H54 (cell line): ENCODE measurements at places on chromosomes 12 and 14.
A peak's percentile ranks its signal among the peaks of the same experiment; 100 is the strongest.

- no peak for DNase-seq
These were observed 33.4 kb downstream of the TMTC3 start for GRCh38 chr12:88175544-88175943.

- no peak for DNase-seq
These were observed 201.0 kb upstream of the DIO3 start for GRCh38 chr14:101360054-101360911.

DNA sequence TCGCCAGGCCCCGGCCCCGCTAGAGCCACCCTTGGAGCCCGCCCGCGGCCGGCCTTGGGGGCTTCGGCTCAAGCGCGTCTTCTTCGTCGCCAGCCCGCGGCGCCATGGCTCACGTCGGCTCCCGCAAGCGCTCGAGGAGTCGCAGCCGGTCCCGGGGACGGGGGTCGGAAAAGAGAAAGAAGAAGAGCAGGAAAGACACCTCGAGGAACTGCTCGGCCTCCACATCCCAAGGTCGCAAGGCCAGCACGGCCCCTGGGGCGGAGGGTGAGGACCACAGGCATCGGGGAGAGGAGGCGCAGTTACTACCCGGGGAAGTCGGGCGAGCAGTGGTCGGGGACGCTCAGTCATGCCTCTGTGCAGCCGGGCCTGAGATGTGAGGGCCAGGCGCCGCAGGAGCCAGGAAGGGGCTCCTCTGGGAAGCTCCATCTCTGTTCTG is 573 bp downstream of the ARL6IP4 start:
- no peak for DNase-seq

GRCh38 chr12:5521456-5522325 is 89.8 kb downstream of the NTF3 start:
- DNase-seq = no peak

DNA sequence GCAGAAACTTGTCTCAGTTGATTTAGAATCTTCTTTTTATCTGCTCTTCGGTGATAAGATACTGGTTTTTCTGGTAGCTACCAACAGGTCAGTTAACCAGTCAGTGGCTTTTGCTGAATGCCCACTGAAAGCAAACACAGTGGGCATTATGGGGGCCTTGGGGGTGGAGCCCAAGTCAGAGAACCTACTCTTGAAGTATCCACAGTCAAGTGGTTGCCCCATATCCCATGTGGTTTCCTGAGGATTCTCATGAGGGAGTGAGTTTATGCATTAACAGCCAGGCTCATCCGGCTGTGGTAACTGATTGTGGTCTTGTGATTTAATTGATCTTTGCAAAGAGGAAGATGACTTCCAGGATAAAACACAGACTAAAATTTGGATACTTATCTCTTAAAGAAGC is 83.7 kb downstream of the ST8SIA1 start:
- no peak for DNase-seq

- no peak for DNase-seq
These were observed 280.8 kb downstream of the ZFP36L1 start for GRCh38 chr14:68512088-68512487.

GRCh38 chr14:29486132-29486531 is 441.5 kb downstream of the PRKD1 start:
- no peak for DNase-seq

GRCh38 chr12:74152370-74152769 is 385.3 kb upstream of the ATXN7L3B start:
- DNase-seq = no peak

GRCh38 chr12:46917821-46918220 is 92.0 kb upstream of the SLC38A4 start:
- no peak for DNase-seq

DNA sequence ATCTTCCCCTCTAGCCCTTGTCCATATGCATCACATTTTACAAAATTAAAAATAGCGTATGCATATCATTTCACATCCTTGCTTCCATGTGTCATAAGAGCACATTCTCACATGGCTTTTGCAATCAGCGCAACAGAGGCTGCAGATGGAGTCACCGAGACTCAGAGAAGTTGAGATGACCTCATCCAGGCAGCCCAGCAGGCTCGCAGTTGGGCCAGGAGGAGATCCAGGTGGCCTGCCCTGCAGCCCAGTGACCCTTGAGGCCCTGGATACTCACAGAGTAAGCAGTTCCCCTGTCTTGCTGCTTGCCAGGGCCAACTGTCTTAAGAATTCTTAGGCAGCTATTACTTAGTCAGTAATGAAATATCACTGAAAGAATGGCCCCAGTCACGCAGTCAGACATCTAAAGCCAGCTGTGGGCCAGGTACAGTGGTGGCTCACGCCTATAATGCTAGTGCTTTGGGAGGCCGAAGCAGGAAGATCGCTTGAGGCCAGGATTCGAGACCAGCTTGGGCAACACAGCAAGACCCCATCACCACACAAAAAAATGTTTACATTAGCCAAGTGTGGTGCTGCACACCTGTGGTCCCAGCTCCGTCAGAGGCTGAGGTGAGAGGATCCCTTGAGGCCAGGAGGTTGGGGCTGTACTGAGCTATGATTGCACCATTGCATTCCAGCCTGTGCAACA is 9.1 kb downstream of the CAMKK2 start:
- DNase-seq = peak; percentile 45

- DNase-seq = no peak
These were observed 175.1 kb downstream of the GRIP1 start for GRCh38 chr12:66503746-66504145.

- peak; percentile 15 for DNase-seq
These were observed 106.3 kb downstream of the PTCSC3 start for GRCh38 chr14:36070031-36070719.

DNA sequence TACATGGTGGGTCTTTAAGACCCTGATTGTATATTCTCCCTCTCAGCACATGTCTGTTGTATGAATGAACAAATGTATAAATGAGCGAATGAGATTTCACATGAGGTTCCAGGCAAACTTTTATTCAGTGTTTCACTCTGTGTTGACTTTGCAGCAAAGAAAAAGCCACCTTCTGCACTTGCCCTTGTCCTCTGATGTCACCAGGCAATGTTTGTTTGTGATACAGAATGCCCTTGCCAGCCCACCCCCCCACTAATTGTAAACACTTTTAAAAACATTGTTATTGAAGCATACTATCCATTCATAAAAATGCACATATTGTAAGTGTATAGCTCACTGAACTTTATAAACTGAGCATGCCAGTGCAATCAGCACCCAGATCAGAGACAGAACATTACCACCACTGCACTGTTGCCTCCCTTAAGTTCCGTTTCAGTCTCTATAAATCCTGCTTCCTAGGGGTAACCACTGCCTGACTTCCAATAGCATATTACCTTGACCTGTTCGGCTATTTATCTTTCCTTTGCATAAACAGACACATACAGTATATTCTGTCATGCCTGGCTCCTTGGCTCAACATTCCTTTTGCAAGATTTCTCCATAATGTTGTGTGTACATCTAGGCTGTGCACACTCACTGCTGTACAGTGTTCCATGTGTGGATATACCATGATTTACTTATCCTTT is 11.3 kb upstream of the LTA4H start:
- no peak for DNase-seq

DNA sequence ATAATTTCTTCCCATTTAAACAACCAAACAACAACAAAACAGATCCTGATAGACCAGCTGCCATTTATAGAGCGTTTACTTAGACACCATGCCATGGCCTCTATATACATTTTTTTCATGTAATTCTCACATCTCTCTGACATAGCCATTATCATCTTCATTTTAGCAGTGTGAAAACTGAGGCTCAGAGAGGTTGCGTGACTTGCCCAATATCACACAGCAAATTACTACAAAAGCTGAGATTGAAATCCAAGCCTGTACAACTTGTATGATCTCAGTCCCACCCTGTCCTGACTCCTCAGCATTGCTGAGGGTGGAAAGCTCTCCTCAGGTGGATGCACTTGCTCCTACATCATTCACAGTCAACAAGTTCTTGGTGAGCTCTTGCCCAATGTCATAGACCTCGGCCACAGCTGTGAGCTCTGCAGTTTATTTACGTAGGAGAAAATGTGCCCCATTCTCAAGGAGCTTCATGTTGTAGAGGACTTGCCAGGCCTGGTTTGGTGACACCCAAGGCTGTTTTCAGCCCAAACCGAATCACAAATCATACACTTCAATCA is 55.5 kb downstream of the CRACR2A start:
- no peak for DNase-seq

- DNase-seq = no peak
These were observed 64.5 kb downstream of the DAAM1 start for GRCh38 chr14:59252772-59253500.

- no peak for DNase-seq
These were observed 525.6 kb downstream of the FLRT2 start for GRCh38 chr14:86055512-86056075.

GRCh38 chr12:22722779-22723178 is 97.8 kb downstream of the ETNK1 start:
- DNase-seq = no peak

GRCh38 chr12:130970165-130970907 is 16.6 kb downstream of the ADGRD1 start:
- no peak for DNase-seq

GRCh38 chr12:58029260-58029659 is 87.9 kb downstream of the ATP23 start:
- DNase-seq = no peak

DNA sequence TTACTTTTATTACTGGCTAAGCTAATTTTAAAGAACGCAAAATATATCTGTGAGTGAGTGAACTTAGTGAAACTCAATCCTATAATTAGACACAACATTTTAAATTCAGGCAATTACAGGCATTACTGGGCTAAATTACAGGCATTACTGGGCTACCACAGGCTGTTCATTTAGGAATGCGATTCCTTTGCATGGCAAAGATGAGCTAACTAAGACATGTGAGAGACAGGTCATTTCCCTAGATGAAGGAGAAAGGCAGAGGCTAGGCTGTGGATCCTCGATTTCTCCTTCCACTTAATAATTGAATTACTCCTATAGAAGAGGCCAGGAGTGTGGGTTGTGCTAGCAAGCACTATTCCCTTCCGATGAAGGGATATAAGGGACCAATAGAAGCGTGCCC is 429.4 kb upstream of the LMO3 start:
- no peak for DNase-seq

GRCh38 chr12:6730169-6730568 is 6.3 kb downstream of the COPS7A start:
- no peak for DNase-seq

GRCh38 chr12:2693244-2693860 is 101.4 kb upstream of the FKBP4 start:
- DNase-seq = no peak

DNA sequence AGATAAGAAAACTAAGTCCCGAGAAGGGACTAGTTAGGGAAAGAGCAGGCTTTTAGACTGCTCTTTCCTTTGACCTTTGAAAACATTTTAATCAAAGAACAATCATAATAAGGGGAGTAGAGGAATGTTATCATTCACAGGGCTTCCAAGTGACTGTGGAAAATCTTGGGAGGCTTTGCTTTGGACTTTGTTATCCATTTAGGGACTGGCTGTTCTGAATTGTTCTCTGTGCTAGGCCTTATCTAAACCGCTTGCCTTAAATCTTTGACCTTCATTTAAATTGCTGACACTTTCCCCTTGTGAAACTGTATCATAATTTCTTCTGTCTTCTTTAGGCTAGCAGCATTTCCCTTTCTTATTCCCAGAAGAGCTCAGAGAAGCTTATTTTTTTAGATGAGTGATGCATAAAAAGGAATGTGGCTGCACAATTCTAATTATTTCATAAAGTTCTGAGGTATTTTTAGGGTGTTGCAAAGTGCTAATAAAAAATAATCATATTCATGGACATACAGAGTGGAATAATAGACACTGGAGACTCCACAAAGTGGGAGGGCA is 9.5 kb upstream of the CALM1 start:
- no peak for DNase-seq
